ENCODE measurements at places on chromosomes 7 and 10.
A peak's percentile ranks its signal among the peaks of the same experiment; 100 is the strongest.

GRCh38 chr10:86306628-86307278 is 59.8 kb downstream of the GRID1 start:
- DNase-seq: no peak

DNA sequence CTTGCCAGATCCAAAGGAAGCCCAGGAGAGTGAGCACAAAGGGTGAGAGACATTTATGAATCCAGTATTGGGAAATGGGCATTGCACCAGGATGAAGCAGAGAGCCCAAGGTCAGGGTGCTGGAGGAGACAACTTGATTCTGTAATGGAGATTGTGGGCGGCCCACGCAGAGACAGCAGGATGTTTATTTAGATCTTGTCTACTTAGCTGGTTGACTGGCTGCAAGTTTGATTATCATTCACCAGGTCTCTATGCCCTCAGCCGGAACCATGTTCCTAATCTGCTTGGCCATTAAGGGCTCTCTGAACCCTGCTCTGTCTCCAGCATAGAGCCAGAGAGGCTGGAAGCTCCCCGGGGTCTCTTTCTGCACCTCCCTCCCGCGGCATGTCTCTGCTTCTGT is 188.7 kb downstream of the PLXNA4 start:
- DNase-seq: no peak

DNA sequence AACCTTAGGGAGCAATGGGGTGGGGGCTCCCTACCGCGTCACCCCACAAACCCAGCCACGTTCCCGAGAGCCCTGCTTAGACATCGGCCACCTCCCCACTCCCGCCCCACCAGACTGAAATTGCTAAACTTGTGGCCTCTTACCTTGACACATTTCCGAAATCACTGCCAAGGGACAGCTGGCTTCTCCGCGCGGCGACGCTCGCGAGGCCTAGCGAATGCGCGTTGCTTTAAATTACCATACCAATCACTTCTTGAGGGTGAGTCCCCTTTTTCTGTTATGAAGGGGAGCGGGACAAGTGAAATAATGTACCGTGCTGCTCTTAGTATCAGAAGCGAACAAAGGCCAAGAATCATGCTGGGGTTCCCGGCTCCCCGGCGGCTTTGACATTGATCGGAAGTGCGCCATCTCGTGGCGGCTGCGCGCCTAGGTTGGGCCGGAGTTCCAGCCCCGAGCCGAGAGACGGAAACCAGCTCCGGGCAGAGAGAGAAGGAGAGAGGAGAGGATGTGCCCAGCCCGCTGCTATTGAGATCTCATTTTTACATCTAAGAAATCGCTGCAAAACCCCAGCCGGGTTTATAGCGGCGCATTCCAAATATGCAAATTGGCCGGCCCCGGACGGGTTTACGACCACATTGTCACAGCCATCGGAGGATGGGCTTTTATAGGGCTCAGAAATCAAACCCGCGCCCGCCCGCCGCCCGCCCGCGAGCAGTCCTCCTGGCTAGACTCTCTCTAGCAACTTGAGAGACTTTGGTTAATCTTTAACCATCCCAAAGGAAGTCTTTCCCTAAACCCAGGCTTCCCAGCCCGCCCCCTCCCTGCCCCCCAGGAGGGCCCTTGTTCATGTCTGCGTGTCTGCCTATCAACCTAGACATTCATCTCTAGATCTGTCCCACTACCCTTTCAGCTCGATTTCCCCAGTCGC is 5.3 kb downstream of the HOXA11 start:
- peak; percentile 86 for DNase-seq

DNA sequence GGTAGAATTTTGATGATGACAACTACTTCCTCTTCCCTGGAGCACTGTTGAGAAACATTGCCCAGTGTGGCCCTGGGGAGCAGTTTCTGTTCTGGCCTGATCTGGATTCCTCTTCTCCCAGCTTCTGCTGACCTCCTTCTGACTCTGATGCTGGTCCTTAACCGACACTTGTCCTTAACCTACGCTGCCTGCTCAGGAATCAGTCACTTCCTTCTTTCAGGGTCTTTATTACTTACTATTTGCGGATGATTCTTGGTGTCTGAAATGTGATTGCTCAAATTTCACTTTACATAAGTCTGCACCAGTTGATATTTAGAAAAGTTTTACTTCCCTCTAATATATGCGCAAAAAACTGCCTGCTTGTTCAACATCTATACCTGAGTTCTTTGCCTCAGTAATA is 164.1 kb downstream of the PTEN start:
- DNase-seq: no peak

- DNase-seq: no peak
These were observed 15.5 kb upstream of the TRIL start for GRCh38 chr7:28973591-28973990.

GRCh38 chr7:74407958-74408357 is 45.7 kb upstream of the GTF2IRD1 start:
- no peak for DNase-seq

- DNase-seq: no peak
These were observed 60.4 kb upstream of the KCNIP2 start for GRCh38 chr10:101903827-101904550.

DNA sequence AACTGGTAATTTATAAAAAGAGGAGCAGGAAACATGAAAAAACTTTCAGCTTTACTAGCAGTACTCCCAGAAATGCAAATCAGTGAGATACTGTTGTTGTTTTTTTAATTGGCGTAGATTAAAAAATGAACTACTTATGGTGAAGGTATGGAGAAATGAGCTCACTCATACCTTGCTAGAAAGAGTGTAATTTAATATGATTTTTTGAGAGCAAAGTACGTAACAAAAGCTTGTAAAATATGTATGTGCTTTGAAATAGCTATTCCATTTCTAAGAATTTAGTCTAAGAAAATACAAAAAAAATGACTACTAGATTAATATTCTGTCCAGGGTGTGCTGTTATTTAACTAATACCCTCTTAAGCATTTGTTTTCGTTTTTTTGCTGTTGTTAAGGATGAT is 5.5 kb downstream of the CUL1 start:
- DNase-seq: no peak
